Putamen (tissue), 1 donor: ENCODE measurements at places on chromosomes 12 and 14.

- DNase-seq: no peak
These were observed 100.6 kb downstream of the NPAS3 start for GRCh38 chr14:33039311-33039710.

GRCh38 chr12:62895351-62895877 lies 39.5 kb downstream of the PPM1H start:
- no peak for DNase-seq

DNA sequence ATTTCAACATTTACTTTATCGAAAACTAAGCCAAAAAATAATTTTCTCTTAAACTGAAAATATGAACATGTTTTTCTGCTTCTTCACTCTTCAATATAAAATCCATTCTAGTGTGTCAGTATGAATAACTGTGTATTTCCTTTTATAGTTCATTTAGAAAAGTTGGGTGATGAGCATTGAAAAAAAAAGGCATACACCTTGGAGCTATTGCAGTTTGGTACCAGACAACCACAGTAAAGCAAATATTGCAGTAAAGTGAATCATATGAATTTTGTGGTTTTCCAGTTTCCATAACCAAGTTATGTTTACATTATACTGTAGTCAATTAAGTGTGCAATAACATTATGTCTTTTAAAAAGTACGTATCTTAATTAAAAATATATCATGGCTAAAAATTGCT lies 195.0 kb upstream of the FOXG1 start:
- DNase-seq: no peak

- no peak for DNase-seq
These were observed 683.4 kb downstream of the SLC16A7 start for GRCh38 chr12:60279221-60279620.

DNA sequence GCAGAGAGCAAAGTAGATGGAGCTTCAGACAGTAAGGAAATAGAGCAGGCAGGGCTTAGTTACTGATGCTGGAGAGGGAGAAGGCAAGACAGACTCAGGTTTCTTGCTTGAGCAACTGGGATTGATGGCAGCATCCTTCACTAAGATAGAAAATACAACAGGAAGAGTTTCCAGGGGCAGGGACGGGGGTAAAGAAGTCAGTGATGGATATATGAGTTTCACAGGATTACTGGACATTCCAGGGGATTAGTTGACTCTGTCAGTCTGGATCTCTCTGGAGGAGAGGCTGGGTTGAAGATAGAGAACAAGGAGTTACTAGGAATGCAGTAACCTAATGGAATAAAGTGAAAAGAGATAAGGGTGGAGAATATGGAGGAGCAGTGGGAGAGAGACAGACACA lies 74.5 kb upstream of the ATF1 start:
- DNase-seq: no peak

- no peak for DNase-seq
These were observed 250.6 kb downstream of the AEBP2 start for GRCh38 chr12:19689801-19690472.

DNA sequence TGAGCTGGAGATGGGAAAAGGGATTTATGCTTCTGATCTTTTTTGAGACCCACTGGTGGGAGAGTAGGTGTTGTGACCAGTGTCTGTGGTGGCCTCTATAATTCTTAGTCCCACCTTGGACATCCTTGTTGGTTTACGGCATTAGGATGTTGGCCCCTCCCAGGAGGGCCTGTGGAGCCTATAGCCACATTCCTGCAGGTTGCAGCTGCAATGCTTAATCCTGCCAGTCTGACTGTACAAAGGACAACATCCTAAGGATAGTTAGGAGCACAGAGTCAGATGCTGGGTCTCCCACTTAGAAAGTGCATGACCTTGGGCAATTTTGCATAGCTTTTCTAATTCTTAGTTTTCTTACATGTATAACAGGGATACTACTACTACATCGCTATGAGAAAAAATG lies 150.9 kb upstream of the SLC38A2 start:
- no peak for DNase-seq

DNA sequence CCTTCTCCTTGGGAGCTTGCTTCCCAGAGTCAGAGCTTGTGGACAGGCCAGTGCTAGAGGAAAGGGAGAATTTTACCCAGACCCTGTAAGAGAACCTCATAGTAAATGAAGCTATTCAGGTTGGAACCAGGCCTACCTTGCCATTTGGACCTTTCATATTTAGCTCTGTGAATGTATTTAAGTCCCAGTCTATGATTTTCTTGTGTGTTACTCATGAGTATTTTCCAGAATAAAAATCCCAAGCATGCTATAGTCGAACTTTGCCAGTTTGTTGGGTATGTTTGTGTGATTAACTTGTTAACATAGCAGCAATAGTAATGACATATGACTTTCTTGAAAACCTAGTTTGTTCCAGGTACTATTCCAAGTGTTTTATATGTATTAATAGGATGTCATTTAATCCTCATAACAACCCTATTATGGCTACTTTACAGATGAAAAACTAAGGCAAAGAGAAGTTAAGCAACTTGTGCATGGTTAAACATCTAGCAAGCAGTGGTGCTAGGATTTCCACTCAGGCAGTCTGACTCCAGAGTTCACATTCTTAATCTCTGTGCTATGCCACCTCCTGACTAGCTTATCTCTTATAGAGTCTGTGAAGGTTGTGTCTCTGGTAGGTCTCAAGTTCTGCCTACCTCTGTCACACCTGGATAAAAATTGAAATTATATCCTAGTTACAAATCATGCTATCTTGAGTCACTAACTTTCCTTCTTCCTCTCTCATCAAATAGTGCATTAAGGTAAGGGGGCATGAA lies 47.9 kb upstream of the GARIN2 start:
- DNase-seq: no peak

DNA sequence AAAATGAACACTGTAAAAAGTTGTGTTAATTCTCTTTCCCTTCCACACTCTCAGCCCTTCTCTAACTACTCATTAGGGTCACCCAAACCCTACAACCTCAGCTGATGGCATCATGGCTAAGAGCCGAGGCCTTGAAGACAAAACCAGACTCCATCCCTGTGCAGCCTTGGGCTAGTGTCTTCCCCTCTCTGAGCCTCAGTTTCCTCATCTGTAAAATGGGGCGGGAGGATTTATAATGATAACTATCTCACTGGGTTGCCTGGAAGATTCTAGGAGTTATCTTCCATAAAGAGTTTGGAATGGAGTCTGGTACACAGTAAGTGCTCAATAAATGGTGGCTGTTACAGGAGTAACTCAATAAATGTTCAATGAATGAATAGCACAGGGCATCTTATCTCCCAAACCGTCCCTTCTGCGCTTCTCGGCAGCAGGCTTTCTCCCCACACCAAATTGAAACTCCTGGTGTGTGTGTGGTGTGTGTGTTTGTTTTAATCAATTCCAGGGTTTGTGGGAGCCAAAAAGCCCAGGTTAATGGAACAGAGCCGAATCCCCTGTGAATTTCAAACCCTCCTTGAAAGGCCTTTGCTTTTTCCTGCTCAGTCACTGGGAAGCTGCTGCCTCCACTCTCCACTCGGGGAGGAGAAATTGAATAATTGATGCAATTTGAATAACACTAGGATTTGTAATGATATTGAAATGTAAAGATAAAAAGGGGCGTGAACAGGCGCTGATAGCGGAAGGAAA lies 61.2 kb upstream of the FAM222A start:
- DNase-seq: no peak
